Bronchial epithelial cell (primary cell): ENCODE measurements at places on chromosomes 12 and 14. TPM values are rescaled to one million over a fixed set of nuclear protein-coding genes. Genes with fewer than 3 reads are reported as not detected.

PCED1B gene
- 0.51 and 1.3 TPM in 2 replicates for total RNA-seq

ARMH4 gene
- under 0.01 and 0.51 TPM in 2 replicates for total RNA-seq

PAH gene
- not detected in 2 replicates for total RNA-seq

MRPL52 gene
- 33.2 and 38.7 TPM in 2 replicates for total RNA-seq

CLEC2B gene
- total RNA-seq = 0.77 and 3.9 TPM in 2 replicates

INHBE gene
- 0.26 and 1.3 TPM in 2 replicates for total RNA-seq

C12orf50 gene
- not detected in 2 replicates for total RNA-seq

ANKRD9 gene
- 34.8 and 36.1 TPM in 2 replicates for total RNA-seq

AKAP6 gene
- total RNA-seq = 4.2 and 10.6 TPM in 2 replicates

ARHGEF25 gene
- 0.26 and 0.53 TPM in 2 replicates for total RNA-seq

PRPF39 gene
- 23.4 and 26.9 TPM in 2 replicates for total RNA-seq

ARHGDIB gene
- total RNA-seq = 0.53 and 1.2 TPM in 2 replicates

CFL2 gene
- 8.2 and 17.9 TPM in 2 replicates for total RNA-seq

OR4K17 gene
- not detected in 2 replicates for total RNA-seq

DENR gene
- 35.3 and 49.7 TPM in 2 replicates for total RNA-seq

NPAS3 gene
- total RNA-seq = 0.13 TPM in 1 of 2 replicates, not detected in the other
